ENCODE measurements at places on chromosomes 3 and 15.
A peak's percentile ranks its signal among the peaks of the same experiment; 100 is the strongest.

- DNase-seq: peak; percentile 41
Measured at GRCh38 chr3:105473521-105474223, 107.0 kb downstream of the ALCAM start.

GRCh38 chr3:116298151-116298550 lies 147.1 kb downstream of the LSAMP start:
- no peak for DNase-seq

GRCh38 chr15:72599855-72600464 lies 54.5 kb upstream of the GOLGA6B start:
- DNase-seq: no peak

DNA sequence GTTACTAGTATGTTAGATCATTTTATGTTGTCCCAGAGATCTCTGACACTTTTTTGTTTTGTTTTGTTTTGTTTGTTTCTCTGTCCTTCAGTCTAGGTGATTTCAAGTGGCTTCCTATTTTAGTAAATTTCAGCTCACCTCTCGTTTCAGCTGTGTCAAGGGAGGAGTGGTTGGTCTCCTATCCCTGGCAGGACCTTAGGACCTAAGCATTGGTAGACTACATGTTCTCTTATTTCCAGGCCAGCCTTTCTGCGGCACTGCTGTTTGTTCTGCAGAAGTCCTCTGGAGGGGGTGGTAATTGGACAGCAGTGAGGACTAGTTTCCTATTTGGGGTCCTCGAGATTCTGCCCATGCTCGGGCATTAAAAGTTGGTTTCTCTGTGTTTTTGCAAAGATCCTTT lies 31.8 kb downstream of the MGA start:
- no peak for DNase-seq

DNA sequence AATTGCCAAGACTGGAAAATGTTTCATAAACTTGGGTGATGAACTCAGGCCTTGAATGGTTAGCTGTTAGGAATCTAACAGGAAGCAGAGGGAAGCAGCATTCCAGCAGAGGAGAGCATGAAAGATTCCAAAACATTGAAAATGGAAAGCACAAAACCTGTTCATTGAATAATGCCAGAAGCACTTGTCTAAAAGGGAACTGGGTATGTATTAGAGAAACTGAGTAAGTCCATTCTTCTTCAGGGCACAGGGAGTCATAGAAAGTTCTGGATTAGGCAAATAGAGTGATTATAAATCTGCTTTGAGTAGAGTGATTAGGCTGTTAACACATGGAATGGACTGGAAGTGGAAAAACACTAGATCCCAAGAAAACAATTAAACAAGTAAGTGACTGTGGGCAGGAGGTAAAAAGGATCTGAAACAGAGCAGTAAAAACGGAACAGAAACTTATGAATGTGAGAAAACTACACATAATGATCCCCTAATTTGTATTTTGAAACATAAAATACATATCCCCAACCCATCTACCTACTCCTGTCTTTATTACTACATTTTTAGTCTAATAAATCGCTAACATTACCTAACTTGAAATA lies 343.4 kb downstream of the TBC1D5 start:
- DNase-seq: no peak

GRCh38 chr3:127697551-127698240 lies 24.9 kb downstream of the ABTB1 start:
- peak; percentile 91 for DNase-seq

GRCh38 chr15:88664151-88664778 lies 25.4 kb downstream of the ISG20 start:
- peak; percentile 22 for DNase-seq

DNA sequence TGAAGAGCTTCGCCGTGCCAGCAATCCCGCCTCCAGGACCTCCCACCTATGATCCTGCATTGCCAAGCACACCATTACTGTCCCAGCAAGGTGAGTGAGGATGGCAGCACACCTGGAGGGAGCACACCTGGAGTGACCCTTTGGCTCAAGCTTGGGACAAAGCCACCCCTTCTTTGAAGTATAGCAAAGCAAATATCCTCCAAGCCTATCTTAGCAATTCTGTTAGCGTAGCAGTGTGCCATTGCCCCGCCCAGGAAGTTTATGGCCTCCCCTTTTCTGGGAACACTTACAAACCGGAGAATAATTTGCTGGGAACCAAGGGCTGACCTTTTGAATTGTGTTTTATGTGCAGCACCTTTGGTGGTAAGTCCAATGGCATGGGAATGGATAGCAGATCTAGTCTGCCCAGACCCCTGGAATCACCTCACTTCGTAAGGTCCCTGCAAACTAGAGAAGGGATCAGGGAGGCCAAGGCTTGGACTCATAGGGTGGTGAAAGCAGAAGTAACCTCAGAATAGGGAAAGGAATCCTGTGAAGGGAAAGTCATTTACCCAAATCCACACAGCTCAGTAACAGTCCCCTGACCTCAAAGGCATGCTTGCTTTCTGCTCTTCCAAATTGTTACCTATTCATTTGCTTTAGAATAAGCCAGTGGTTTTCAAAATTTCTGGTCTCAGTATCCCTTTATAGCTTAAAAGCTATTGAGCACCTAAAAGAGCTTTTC lies 70.1 kb downstream of the HCN4 start:
- no peak for DNase-seq

GRCh38 chr3:20055020-20055775 lies 15.0 kb downstream of the KAT2B start:
- no peak for DNase-seq

- DNase-seq: no peak
Measured at GRCh38 chr3:127001486-127002194, 18.7 kb downstream of the PLXNA1 start.

- DNase-seq: no peak
Measured at GRCh38 chr3:157063926-157064325, 96.0 kb downstream of the CCNL1 start.

GRCh38 chr3:36416599-36416998 lies 36.3 kb downstream of the STAC start:
- no peak for DNase-seq

GRCh38 chr15:52893338-52893737 lies 103.2 kb upstream of the ONECUT1 start:
- DNase-seq: no peak

GRCh38 chr15:77983091-77983707 lies 94.3 kb downstream of the TBC1D2B start:
- no peak for DNase-seq

DNA sequence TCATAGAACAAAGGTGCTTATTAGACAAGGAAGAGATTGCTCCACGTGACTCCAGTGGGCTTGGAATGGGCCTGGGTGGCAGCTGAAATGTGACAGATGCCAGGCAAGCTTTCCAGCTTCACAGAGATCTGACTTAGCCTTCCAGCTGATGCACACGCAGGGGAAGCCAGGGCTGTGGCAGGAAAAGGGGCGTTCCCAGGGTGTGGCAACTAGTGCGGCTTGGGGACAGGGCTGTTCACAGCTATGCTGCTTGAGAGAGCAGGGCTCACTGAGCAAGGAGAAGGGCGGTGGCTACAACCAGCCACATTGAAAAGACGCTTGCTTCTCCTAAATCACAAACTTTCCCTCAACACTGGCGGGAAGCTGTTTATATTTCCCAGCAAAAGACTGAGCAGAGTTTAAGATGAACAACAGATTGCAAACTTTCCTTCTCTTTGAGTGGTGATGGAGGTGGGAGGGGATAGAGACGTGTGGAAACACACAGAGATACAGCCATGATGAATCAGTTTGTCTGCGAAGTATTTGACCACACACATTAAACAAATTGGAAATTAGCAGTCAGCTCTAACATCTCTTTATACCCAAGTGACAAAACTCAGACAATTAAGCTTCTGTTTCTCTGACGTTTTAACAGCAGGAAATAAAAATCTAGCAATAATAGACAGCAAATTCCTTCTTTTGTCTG lies 127.5 kb downstream of the BDH1 start:
- peak; percentile 88 for DNase-seq

DNA sequence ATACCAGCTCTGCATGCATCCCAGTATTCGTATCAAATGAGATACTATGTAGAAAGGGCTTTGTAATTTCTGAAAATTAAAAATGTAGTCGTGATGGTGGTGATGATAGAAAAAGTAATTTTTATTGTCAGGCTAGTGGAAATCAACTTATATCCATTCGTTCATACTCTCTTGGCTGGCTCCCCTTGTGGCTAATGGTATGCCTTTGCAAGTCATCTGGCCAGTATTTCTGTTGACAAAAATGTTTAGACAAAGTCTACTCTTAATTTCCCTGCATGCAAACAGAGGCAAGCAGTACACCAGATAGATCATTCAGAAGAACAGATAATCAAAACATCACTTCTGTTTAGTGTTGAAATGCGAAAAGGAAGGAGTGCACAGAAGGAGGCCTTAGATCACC lies 49.6 kb upstream of the DUT start:
- DNase-seq: no peak

DNA sequence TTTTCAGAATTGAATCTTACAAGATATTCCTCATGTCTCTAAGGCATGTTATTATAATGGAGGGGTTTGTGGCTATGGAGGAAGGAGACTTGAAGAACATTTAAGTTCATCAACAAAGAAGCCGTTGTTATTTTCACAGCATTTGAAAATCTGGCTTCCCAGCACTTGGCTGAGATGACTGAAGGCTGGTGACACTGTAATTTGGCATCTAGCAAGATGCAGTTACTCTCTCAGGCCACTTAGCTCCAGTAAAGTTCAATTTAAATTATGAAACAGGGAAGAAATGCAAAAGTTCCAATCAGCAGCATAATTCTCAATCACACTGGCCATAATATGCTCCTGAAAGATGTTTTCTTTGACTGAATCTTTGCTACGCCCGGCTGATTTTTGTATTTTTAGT lies 139.4 kb upstream of the NUDT16 start:
- DNase-seq: no peak

DNA sequence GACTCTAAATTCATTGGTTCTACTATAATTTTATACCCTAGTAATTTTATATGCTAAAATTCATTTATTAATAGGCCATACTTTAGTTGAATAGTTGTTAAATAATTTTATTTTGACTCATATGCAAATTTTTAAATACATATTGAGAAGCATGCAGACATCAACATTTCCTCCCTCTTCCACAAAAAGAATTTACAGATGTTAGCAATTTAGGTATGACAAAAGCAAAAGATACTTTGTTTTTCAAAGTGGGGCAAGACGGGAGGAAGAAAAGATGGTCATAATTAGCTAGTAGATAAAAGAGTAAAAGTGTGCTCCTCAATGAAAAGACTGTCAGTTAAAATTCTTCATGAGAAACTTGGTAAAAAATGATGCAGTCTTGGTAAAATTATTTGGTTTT lies 148.9 kb upstream of the TSPAN3 start:
- no peak for DNase-seq

- DNase-seq: no peak
Measured at GRCh38 chr3:10996345-10997013, 3.9 kb downstream of the SLC6A1 start.

GRCh38 chr3:4615750-4616149 lies 122.6 kb downstream of the ITPR1 start:
- no peak for DNase-seq

GRCh38 chr3:138418601-138419206 lies 15.7 kb upstream of the ESYT3 start:
- DNase-seq: no peak

DNA sequence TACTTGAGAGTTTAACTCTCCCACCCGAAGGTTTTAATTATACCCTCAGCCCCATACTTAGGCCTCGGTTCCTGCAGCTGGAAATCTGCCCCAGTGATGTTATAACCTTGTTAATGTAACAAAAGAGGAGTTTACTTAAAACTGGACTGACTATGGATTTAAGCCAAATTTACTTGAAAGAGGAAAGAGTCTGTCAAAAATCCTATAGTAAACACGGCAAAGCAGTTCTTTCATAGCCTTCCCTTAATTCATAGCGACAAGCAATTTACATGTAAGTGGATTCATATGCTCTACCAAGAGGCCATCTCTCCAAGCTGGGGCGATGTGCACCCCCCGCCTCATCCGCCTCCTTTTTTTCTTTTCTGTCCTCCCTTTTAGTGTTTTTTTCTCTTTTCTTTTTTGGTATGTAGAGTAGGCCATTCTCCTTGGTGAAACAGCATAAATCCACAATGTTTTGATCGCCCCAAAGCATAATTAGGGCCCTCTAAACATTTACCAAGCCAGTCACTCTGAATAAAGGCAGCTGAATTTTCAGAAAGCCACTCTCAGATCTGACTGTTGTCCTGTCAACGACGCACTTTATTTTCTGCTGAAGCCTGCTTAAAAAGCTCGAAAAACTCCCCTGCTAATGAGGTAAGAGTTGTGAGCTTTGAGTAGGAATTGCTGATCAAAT lies 373.1 kb upstream of the WNT5A start:
- no peak for DNase-seq

- DNase-seq: peak; percentile 71
Measured at GRCh38 chr3:33360136-33360825, 79.9 kb downstream of the UBP1 start.

GRCh38 chr15:34038871-34039789 lies at the start of gene AVEN:
Gene AVEN, minus strand, starts transcription at chr15:34039204. Its CDS starts 158 bp downstream, at chr15:34039046.
- no peak for DNase-seq

DNA sequence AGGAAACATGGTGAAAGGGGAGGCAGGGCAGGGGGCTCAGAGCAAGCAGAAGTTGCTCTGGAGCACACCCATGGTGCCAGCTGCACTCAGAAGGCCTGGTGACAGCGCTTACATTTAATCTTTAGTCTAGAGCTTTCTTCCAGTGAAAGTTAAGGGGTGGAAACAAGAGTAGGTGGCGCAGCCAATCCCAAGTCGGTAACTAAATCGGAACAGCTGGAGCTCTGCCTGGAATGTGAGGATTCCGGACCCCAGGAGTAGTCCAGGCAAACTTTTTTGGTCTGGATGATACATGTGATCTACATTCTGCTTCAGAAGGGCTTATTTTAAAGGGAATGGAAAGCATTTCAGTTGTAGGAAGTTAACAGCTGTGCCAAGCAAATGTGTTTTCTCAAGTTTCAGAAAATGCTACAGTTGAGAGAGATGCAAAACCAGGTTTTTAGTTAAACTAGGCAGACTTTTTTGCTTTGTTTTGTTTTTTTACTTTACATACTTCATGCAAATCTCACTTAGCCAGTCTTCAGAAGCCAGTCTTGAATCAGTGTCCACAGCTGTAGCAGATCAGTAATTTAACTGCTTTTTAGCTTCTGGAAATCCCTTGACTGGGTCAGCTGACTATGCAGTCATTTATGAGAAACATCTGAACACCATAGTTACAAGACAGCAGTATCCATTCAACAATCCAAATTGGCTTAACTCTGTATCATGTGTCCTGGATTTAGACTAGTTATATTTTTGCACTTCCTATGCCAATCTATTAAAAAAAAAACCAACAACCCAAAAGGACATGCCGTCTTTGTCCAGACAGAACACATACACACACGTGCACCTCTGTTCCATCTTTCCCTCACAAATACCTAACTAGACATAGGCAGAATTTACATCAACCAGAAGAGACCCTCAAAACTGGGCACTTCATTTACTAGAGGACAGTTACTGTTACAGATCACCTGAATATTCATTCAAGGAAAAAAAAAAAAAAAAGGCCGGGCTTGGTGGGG lies 33.2 kb downstream of the ZNF106 start:
- DNase-seq: peak; percentile 75

All from SJSA1 (cell line).